PC-9 (cell line): ENCODE measurements at places on chromosomes 5 and 9.

- DNase-seq, result no peak
Measured at GRCh38 chr9:135074354-135075233, 12.9 kb upstream of the OLFM1 start.

- DNase-seq, result no peak
Measured at GRCh38 chr9:33748633-33749304, 46.6 kb upstream of the PRSS3 start.

- no peak for DNase-seq
Measured at GRCh38 chr9:115018547-115019435, 88.4 kb upstream of the TNFSF8 start.

DNA sequence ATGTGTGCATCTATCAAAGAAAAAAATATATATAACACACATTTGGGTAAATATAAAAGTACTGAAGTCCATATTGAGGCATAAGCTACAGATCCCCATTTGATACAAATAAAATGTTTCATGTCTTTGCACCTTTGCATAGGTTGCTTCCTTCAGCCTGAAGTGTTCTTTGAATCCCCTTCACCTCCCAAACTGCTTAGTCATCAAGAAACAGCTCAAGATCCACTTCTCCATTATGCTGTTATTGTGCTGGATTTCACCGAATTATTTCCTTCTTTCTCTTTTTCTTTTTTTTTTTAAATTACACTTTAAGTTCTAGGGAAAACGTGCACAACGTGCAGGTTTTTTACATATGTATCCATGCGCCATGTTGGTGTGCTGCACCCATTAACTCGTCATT, 419.1 kb downstream of the ENC1 start:
- no peak for DNase-seq

GRCh38 chr9:121577166-121577565, 74.3 kb upstream of the DAB2IP start:
- DNase-seq, result no peak

DNA sequence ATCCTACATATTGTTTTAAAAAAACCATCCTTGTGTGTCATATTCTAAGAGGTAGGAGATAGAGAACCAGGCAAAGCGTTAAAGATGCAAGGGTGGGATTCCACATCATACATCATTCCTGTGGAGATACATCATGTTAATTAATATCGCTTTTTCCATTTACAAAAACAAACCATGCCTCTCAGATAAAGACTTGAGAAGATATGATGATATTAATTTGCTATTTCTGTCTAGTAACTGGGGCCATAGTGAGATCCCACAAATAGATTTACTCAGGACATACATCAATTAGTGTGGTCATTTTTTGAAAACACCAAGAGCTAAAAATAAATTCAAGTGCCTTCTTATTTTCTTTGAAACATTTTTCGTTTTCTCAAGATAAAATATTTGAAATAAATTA, 165.4 kb upstream of the TARS1 start:
- no peak for DNase-seq

- DNase-seq, result no peak
Measured at GRCh38 chr5:112738191-112738560, 491 bp downstream of the APC start.

GRCh38 chr5:89520771-89521170, 637.8 kb upstream of the MEF2C start:
- no peak for DNase-seq

GRCh38 chr5:139652788-139653241, 4.7 kb downstream of the CXXC5 start:
- no peak for DNase-seq

GRCh38 chr9:107637421-107638420, 148.2 kb upstream of the KLF4 start:
- DNase-seq, result no peak

- DNase-seq, result peak; percentile 30
Measured at GRCh38 chr5:133461796-133462516, 150.4 kb downstream of the FSTL4 start.

DNA sequence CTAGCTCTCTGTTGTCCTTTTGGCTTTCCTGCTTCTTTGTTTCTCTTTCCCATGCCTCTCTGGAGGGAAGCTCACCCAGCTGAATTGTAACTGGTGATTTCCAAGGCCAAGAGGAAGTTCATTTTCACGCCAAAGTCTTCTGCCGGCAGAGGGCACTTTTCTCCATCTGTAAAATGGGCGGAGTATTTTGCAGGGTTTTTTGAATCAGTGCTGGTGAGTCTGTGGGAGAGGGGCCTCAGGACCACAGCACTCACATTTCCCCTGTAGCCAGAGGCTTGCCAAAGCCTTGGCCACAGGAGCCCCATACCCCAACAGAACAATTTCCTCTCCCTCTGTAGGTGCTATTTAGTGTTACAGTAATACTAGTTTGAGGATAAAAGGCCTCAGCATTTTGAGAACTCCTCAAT, 42.3 kb upstream of the MATR3 start:
- DNase-seq, result no peak

- no peak for DNase-seq
Measured at GRCh38 chr9:69009708-69010107, 4.2 kb downstream of the PRKACG start.

DNA sequence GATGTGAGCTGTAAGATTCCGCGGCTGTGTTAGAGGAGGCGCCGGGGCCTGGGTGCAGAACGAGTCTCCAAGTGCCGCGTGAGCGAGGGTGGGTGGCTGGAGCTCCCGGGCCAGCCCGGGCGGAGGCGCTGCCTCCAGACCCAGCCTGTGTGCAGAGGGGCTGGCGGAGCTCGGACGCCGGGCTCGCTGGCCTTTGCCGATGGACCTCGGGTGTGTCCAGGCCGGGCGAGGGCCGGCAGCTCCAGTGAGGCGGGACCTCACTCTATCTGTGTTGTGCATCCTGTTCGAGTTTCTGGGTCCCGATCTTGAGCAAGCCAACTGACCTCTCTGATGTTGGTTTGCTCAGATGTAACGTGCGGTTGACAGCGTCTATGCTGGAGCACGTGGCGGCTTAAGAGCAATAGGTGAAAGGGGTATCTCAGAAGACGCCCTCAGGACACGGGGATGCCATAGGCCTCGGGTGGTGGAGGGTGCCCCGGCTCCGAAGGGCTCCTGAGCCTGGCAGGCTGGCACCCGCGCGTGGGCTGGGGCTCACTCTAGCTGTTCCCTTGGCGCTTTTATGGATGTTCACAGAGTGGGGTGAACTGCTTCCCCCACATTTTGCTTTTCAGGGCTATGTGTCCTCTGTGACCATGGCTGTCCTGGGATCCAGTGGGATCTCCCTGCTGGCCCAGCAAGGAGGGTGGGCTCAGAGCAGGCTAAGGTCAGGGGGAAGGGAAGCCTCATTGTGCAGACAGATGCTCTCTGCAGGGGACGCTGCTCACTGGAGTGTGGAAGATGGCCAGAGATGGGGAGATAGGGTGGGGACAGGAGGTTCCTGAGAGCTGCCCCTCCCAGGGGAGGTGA, 69.8 kb downstream of the MRPL36 start:
- DNase-seq, result no peak

DNA sequence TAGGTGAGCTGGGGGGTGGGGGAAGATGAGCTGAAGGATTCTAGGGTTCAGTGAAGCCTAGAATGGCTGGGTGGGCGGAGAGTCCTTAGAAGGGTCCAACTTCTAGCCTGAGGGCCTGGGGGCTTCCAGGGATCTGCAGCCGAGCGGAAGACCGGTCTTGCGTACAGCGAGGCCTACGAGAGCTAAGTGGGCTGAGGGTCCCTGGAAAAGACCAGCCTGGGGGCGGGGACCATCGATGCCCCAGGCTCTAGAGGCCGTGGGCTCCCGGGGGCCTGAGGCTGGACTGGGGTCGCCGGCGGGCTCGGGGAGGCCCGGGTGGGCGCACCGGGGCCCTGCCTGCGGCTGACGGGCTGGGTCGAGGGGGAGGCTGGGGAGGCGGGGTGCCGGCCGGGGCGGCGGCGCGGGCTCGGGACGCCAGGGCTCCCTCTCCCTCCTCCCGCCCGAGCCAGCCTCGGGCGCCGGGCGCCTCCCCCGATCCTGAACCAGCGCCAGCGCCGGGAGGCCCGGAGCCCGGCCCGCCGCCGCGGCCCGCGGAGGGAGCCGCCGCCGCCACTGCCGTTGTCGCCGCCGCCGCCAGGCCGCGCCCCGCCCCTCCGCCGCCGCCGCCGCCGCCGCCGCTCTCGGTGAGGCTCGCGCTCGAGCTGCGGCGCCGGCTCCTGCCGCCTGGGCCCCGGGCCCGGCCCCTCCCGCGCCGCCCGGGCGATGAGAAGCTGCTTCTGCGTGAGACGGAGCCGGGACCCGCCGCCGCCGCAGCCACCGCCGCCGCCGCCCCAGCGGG, at the start of gene MVB12B:
MVB12B (plus strand) TSS at position 602 of the 778 bp plus-strand sequence; CDS start at position 703, 101 bp downstream.
- DNase-seq, result peak; percentile 49

DNA sequence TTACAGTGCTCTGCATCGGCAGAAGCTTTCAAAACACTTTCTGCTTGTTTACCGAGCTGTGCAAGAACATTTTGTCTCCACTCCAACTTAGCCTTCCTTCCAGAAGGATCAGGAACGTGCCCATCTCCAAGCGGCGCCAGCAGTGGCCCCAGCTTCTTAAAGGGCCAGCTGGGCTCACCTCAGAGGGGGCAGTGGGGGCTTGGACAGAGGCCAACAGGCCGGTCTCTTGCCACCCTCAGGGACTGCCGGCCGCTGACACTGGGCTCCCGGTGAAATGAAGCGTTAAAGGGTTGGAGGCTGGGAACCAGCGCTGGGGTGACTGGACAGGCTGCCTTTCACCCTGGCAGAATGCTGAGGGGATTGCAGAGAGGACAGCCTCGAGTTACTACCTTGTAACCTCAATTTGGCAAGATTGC, 67.0 kb upstream of the RNU6ATAC start:
- DNase-seq, result no peak

DNA sequence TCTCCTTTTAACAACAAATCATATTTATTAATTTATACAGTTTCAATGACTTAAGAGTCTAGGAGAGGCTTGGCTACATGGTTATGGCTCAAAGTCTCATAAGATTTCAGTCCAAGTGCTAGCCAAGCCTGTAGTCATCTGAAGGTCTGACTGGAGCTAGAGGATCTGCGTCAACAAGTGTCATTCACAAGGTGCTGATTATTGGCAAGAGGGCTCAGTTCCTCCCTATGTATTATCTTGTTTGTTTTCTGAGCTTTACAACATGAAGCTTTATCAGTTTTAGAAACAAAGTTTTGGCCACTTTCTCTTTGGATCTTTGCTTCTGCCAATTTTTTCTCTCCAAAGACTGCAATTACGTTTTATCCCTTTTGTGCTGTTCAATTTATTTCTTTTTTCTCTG, 94.7 kb downstream of the RICTOR start:
- DNase-seq, result no peak

DNA sequence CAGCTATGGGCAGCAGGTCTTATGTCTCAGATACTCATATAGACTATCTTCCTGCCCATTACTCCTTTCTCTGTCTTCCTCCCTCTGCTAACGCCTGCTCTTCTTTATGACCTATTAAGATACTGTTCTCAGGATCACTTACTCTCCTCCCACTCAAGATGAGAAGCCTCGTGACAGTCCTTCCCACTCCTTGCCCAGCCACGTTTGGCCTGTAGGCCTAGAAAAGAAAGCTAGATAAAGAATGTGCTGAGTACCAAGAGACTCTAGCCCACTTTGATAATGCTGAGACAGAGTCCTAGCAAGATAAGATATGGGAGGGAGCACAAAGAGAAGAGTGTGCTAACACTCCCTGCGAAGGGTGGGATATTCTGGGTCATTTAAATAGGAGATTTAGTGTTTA, 6.8 kb upstream of the DENND4C start:
- no peak for DNase-seq

DNA sequence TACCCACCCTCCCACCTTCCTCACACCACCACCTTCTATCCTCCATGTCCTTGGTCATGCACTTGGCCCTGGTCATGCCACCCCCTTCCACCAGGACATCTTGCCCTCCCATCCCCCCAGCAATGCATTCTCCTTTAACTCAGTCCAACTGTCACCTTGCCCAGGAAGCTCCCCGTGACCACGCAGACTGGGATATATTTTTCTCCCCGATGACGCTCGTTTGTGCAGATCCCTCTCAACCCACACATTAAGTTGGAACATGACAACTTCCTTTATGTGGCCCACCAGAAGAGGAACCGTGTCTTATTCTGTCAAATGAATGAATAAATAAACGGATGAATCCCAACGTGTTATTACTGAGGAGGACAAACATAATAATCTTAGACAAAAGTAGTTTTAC, 82.8 kb upstream of the TAS2R1 start:
- DNase-seq, result no peak

- DNase-seq, result no peak
Measured at GRCh38 chr5:134656690-134657089, 8.1 kb downstream of the SEC24A start.

- DNase-seq, result no peak
Measured at GRCh38 chr9:8417341-8417740, 617.8 kb upstream of the DMAC1 start.

GRCh38 chr9:33241298-33241697, 1.3 kb downstream of the SPINK4 start:
- DNase-seq, result no peak
